ENCODE measurements at places on chromosomes 5 and 9.
A peak's percentile ranks its signal among the peaks of the same experiment; 100 is the strongest.

DNA sequence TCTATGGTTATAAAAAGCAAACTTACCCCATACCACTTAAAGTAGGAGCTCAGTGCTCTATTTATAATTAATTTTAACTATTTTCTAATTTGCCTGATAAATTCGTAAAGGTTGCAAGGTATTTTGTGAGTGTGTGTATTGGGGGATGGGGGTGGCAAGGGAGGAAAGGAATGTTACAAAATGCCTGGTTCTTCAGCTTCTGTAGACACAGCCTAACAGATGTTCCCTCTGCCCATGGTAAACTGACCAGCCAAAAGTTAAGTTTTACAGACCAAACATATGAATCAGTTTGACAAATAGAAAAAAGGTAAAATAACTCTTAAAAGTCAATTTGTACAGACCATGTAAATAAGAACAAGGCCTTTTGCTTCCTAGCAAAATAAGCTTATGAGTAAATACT lies 232.6 kb downstream of the KIAA0825 start:
- DNase-seq = no peak

- no peak for DNase-seq
Observed at GRCh38 chr5:180299526-180299925, 7.6 kb upstream of the MAPK9 start.

DNA sequence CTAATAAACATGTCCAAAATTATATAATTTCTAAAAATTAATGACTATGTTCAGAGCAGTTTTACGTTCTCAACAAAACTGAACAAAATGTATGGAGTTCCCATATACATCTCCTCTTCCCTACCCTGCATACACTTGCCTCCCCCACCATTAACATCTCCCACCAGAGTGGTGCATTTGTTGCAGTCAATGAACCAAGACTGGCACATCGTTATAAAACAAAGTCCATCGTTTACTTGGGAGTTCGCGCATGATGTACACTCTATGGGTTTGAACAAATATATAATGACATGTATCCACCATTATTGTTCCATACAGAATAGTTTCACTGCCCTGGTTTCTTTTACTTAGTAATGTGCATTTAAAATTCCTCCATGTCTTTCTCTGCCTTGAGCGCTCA lies 130.1 kb downstream of the APBA1 start:
- no peak for DNase-seq

GRCh38 chr9:131923766-131924165 lies 155.9 kb downstream of the MED27 start:
- DNase-seq = no peak

DNA sequence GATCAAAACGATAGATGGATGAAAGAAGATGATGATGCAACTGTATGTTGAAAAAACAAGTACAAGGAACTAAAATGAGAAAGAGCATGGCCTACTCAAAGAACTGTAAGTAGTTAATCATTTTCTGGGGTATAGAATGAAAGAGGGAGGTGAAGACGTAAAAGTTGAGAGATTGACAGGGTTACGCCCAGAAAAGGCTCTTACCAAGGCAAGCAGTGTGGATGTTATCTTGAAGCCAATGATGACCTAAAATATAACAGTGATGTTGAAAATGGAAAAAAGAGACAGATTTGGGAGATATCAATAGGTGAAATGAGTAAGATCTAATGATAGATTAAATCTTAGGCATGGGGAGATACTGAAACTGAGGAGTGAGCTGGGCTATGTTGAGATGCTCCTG lies 80.4 kb upstream of the GNAQ start:
- DNase-seq = no peak

- no peak for DNase-seq
Observed at GRCh38 chr5:164980480-164980879, 1475.1 kb downstream of the MAT2B start.

DNA sequence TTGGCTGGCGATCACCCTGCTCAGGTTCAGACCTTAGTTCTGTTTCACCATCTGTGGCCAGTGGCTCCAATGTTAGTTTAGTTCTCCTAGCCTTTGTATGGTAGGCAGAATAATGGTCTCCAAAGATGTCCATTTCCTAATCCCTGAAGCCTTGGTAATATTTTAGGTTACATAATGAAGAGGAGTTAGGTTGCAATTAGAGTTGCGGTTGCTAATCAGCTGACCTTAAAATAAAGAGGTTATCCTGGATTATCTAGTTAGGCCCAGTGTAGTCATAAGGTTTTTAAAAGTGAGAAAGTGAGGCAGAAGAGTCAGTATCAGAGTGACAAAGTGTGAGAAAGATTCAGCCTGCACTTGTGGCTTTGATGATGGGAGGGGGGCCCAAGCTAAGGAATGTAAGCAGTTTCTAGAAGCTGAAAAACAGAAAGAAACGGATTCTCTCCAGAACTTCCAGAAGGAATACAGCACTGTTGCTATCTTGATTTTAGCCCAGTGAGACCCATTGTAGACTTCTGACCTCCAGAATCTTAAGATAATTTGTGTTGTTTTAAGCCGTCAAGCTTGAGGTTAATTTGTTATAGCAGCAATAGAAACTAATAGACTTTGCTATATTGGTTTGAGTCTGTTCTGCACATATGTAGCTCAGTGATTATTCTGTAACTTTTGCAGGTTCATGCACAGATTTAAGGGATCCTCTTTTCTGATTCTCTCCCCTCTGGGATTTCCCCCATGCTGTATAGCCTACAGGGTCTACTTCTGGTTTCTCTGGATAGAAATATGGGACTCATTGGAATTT lies 21.6 kb downstream of the LNPEP start:
- DNase-seq = no peak

DNA sequence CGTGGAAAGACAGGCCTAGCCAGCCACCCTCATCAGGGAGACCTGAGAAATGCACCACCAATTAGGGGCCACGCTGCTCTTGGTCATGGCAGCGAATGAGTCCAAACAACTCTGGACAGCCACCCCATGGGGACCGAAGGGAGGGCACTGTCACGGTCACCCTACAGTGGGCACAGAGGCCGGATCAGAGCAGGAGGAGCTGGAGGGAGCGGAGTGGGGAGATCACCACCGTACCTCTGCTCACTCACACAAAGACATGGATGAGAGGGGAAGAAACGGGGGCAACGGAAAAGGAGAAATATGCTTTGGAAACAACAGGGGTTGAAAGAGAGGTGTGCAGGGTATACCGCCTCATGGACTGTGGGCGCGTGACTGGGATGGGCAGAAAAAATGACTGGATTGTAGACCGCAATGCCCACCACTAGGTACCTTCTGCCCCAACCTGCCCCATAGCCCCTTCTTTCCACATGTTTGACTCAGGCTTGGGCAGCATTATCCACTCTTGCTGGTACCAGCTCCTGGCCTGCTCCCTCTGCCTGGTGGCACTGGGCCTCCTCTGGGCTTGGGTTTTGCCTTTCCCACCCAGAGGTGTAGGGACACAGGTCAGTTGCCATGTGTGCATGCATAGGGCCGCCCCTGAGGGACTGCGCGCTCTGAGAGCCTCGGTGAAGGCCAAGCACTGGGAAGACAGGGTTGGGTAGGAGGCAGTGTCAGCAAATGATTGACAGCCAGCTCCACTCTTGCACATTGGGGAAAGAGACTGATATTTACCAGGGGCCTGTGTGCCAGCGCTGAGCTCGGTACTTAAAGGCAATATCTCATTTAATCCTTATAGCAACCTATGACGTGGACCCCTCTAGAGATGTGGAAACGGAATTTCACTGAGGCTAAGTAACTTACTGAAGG lies 76.6 kb downstream of the CRB2 start:
- no peak for DNase-seq

DNA sequence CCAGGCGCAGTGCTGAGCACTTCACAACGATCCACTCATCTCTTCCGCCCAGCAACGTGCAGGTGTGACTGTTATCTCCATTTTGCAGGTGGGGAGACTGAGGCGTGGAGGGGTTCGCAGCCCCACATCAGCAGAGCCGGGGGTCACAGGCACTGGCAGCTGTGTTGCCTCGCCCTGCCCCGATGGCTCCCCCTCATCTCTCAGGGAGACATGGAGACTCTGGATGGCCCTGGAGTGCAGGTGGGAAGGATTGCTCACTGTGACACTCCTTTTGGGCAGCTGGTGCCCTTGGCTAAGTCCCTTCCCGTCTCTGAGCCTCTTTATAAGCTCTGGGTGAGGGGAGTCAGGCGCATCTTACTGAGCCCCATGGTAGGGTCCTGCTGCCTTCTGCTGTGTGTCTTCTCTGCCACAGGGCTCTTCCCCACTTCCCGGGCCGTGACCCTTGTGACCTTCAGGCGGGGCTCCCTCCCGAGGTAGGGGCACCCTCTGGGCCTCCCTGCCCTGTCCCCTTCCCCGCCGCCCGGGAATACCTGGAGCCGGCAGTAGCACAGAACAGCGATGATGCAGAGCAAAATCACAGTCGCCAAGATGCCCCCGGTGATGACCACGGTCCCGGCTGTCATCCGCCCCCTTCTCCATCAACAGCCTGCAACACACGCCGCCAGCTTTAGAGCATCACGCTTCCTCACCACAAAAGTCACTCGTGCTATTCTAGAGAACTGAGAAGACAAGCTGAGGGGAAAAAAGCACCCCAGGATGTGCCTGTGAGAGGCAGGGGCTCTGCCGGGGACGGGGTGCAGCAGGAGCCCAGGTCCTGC lies 29.4 kb downstream of the FAM163B start:
- DNase-seq = no peak

DNA sequence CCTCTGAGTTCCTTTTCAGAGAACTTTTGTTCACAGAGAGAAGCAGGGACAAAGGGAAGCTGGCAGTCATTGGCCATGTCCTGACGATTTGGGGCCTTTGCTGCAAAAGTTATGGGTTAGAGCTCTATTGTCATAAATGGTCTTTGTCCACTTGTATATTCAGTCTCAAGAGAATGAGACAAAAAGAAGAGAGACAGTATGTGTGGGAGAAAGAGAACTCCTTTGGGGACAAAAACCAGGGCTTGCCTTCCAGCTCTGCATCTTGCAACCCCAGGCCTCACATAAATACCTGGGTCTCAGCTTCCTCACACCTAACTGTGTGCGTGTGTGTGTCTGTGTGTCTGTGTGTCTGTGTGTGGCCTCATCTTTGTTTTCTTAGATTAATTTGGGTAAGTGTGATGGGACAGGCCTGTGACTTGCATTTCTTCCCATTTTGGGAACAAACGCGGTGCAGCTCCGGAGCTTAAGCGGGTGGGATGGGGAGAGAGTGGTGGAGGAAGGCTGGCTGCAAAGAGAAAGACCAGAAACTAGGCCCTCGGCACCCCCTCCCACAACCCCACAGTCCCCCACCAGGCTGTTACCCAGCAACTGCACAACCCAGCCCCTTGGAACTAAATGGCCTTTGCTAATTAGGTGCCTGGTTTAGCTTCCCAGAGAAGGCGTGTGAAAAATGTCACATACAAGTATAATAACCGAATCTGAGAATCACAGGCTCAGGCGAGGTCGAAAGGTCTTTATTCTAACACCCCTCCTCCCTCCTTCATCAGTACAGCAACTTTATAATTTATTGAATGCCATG lies 376.9 kb downstream of the CDK5RAP2 start:
- no peak for DNase-seq

GRCh38 chr9:68454579-68455334 lies 85.9 kb downstream of the TMEM252 start:
- DNase-seq = no peak

GRCh38 chr5:152584103-152584502 lies 179.0 kb upstream of the NMUR2 start:
- no peak for DNase-seq

GRCh38 chr5:29016067-29016466 lies 1977.7 kb upstream of the CDH9 start:
- DNase-seq = no peak

DNA sequence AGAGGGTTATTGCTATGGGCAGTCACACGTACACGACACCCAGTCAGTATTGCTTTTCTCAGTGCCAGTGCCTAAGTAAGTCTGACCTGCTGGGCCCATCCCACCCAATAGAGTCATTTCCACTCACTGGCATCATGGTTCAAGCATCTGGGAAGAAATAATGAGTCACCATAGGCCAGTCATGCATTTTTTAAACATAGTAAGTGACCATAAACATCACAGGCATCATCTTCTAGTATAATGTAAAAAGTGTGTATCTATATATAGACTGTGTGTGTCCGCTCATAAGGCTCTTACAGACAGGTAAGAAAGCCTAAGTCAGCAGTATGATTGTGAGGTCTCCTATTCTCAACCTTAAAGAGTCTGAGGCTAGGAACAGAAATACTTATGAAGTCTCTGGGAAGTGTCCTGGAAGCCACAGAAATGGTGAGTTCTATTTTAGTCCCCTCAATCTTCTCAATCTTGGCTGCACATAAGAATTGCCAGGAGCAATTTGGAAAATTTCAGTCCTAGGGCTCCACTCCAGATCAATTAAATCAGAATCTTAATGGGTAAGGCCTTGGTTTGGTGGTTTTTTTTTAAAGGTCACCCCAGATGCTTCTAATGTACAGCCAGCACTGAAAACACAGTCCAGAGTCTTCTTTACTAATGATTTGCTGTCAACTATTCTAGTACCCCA lies 65.2 kb downstream of the ZNF366 start:
- peak; percentile 80 for DNase-seq

- DNase-seq = no peak
Observed at GRCh38 chr5:172768573-172769341, 2.2 kb downstream of the DUSP1 start.

- no peak for DNase-seq
Observed at GRCh38 chr5:174097486-174098185, 52.1 kb downstream of the NSG2 start.
